Mesothelial cell of epicardium (in vitro differentiated cells): ENCODE measurements at places on chromosomes 16 and 17. TPM values are rescaled to one million over a fixed set of nuclear protein-coding genes. Genes with fewer than 3 reads are reported as not detected.

PRSS36 gene
- total RNA-seq, result 0.96 to 1.7 TPM (median 1.4 TPM) in 3 replicates

PRDM7 gene
- total RNA-seq, result not detected in 3 replicates

TOP2A gene
- total RNA-seq, result 79.4 to 91.0 TPM (median 85.3 TPM) in 3 replicates

BRICD5 gene
- 11.9 to 14.4 TPM (median 13.0 TPM) in 3 replicates for total RNA-seq

RNF43 gene
- total RNA-seq, result 38.7 to 40.3 TPM (median 39.0 TPM) in 3 replicates

SYCE1L gene
- 20.7 to 25.5 TPM (median 21.3 TPM) in 3 replicates for total RNA-seq

RAI1 gene
- 127 to 137 TPM (median 129 TPM) in 3 replicates for total RNA-seq

RNF112 gene
- total RNA-seq, result 2.7 to 4.8 TPM (median 4.2 TPM) in 3 replicates

USP7 gene
- total RNA-seq, result 135 to 139 TPM (median 136 TPM) in 3 replicates

DNAAF1 gene
- total RNA-seq, result 0.18 to 0.47 TPM (median 0.22 TPM) in 3 replicates

DNA sequence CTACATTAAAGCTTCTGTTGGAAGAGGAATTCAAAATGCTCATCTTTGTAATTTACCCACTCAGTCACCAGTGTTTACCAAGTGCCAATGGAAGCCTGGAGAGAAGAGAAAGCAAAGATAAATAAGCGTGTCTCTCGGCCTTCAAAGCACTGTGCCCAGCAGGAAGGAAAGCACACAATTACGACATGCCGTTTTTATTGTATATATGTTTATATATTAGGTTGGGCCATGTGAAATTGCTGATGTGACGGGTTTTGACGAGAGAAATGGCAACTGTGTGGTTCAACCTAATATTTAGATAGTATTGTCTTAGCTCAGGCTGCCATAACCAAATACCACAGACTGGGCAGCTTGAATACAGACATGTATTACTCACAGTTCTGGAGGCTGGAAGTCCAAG is 79.3 kb upstream of the HSBP1 start:
- DNase-seq, result no peak

GRCh38 chr17:2412561-2413021 is 11.7 kb upstream of the MNT start:
- no peak for DNase-seq

DNA sequence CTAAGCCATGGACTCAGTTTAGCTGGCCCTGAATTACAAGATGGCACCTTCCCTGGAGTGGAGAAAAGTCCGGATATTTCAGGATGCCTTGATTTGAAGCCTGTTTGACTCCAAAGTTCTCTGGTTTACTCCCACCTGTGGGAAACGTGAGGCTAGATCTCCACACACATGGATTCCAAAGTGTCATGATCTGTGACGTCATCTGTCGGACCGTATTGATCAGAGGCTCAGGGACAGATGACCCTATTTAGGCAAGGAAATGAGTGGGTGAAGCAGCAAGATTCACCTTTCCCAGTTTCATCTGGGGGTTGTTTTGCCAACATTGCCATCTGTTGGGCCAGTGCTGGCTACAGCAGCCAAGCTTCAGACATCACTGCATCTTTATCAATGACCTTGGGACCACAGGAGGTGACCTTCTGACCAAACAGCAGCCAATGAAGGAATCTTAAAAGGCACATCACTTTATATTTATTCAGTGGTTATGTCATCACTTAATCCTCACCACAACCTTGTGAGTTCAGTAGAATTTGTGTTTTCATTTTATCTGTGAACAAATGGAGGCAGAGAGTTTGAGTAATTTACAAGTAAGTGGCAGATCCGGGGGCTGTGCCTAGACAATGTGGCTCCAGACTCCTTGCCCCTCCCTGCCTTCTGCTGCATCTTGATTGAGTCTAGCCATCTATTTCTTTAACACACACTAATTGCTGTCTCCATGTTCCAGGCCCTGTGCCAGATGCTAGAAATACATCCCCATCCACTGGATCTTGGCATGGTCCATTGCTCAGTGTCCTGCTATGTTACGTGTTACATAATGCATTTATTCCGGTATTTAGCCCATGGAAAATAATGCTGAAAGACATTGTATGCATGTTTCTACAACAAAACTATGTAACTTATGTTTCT is 1.5 kb upstream of the CDH13 start:
- no peak for DNase-seq

DNA sequence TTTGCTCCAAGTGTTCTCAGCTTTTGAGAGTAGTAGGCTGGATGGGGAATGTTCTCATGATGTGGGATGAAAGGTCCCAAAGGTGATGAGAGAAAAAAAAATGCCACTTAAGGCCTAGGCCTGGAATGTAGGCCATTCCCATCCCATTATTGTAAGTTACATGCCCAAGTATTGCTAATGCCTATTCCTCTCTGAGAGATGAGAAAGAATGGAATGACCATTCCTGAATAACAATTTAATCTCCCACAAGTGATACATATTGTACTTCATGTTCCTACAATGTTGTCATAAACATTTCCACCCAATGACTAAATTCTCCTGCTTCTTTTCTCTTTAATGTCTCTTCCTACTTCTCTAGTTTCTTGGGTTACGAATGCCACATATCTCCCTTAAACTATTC is 102.8 kb upstream of the KCNJ16 start:
- DNase-seq, result no peak

GRCh38 chr16:57759541-57760356 is 24.2 kb downstream of the KATNB1 start:
- no peak for DNase-seq

- no peak for DNase-seq
Measured at GRCh38 chr16:53629607-53630312, 73.9 kb downstream of the RPGRIP1L start.

DNA sequence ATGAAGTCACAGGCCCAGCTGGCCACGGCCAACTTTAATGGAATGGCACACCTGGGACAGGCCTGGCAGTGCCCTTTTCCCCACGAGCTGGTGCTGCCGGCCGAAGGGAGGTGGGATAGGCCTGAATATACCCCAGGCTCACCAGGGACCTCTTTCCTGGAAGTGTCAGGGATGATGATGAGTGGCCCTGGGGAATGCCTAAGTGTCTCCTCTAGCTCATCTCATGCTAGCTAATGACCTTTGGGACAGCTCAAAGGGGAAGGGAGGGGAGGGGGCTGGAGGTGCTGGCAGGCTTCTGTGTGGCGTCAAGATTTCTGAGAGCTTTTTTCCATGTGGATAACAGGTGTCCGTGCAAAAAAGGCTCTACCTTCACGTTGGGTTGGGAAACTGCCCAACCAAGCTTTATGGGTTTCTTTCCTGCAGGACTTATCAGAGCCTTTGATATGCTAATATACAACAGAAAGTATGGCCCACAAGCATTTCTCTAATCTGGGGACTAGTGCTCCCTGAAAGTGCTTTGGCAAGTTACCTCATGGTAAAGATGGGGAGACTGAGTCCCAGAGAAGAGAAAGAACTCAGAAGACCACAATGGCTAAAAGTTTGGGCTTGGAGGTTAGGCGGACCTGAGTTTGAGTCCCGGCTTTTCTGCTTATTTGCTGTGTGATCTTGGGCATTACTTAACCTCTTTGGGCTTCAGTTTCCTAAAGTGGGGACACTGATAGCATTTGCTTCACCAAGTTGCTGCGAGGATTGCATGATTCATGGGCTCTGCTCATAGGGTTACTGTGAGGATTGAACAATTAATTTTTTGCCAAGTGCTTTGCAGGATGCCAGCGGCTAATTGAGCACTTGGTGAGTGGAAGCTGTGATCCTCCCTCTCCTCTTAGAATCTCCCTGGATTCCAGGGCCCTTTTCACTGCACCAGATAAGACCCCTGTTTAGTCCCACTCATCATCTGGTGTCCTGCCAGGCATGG is 14.0 kb downstream of the ADGRG1 start:
- DNase-seq, result no peak

GRCh38 chr17:45414990-45415881 is 17.4 kb downstream of the ARHGAP27 start:
- DNase-seq, result no peak

- DNase-seq, result no peak
Measured at GRCh38 chr16:30722443-30722842, 23.5 kb downstream of the SRCAP start.

DNA sequence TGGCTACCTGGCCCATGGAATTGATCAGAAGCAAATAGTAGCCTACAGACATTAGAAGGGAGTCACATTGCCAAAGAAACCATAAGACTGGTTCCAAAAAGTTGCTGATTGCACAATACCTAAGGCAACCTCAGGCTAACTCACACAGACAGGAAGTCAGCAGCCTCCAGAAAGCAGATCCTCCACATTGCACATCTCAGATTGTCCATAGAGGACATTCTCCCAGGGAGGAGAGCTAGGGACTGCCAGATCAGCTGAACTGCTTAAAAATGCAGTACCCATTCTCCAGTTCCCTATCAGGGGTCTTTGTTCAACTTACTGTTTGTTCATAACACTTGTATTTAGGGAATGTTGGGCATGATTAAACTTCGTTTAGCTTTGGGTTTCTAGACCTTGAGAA is 4.2 kb downstream of the CCL3 start:
- no peak for DNase-seq

GRCh38 chr16:1990351-1991134 is 773 bp downstream of the SYNGR3 start:
- no peak for DNase-seq

- DNase-seq, result no peak
Measured at GRCh38 chr16:22948603-22949368, 134.8 kb downstream of the HS3ST2 start.

GRCh38 chr16:67372664-67373063 is 20.6 kb downstream of the TPPP3 start:
- no peak for DNase-seq

DNA sequence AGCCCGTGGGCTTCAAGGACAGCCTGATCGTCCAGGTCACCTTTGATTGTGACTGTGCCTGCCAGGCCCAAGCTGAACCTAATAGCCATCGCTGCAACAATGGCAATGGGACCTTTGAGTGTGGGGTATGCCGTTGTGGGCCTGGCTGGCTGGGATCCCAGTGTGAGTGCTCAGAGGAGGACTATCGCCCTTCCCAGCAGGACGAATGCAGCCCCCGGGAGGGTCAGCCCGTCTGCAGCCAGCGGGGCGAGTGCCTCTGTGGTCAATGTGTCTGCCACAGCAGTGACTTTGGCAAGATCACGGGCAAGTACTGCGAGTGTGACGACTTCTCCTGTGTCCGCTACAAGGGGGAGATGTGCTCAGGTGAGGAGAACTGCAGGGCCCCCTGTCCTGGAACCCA is 31.5 kb upstream of the EFCAB13 start:
- no peak for DNase-seq

DNA sequence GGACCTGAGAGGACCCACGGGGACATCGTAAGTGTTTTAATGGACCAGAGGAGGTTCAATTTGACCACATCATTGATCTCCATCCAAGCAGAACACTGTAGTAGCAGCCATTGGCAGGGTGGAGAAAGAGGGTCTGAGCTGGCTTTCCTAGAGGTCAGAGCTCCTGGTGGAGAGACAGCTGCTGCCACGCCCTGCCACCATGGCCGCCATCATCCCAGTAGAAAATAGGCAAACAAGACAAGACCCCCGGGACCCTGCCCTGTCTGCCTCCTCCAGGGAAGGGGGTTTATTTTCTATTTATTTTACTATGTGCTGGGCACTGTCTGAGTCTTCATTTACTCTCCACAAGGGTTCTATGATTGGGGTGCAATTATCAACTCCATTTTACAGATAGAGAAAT is 11.4 kb upstream of the ITGA3 start:
- no peak for DNase-seq

- DNase-seq, result no peak
Measured at GRCh38 chr17:28738680-28739384, 5.0 kb upstream of the TRAF4 start.

- no peak for DNase-seq
Measured at GRCh38 chr17:72702998-72703397, 389.5 kb downstream of the SLC39A11 start.

- no peak for DNase-seq
Measured at GRCh38 chr17:40486522-40487370, 14.7 kb downstream of the TNS4 start.
